ENCODE measurements at places on chromosomes 12 and 14. TPM values are rescaled to one million over a fixed set of nuclear protein-coding genes. Genes with fewer than 3 reads are reported as not detected.

- no peak for DNase-seq
Observed at GRCh38 chr12:119914666-119915065, 37.5 kb upstream of the CIT start.

- DNase-seq = no peak
Observed at GRCh38 chr12:88935856-88936255, 355.6 kb upstream of the KITLG start.

- no peak for DNase-seq
Observed at GRCh38 chr12:7100239-7100638, 8.0 kb upstream of the C1R start.

GRCh38 chr12:51126297-51126696 lies 42.9 kb upstream of the CSRNP2 start:
- DNase-seq = no peak

Gene TMPRSS12
- not detected for total RNA-seq

GRCh38 chr12:52380271-52380694 lies 5.2 kb downstream of the KRT84 start:
- no peak for DNase-seq

Gene KERA
- total RNA-seq = not detected

GRCh38 chr12:2668816-2669215 lies 126.0 kb upstream of the FKBP4 start:
- DNase-seq = no peak

Gene CMA1
- total RNA-seq = not detected

Gene AMHR2
- 0.33 TPM for total RNA-seq

DNA sequence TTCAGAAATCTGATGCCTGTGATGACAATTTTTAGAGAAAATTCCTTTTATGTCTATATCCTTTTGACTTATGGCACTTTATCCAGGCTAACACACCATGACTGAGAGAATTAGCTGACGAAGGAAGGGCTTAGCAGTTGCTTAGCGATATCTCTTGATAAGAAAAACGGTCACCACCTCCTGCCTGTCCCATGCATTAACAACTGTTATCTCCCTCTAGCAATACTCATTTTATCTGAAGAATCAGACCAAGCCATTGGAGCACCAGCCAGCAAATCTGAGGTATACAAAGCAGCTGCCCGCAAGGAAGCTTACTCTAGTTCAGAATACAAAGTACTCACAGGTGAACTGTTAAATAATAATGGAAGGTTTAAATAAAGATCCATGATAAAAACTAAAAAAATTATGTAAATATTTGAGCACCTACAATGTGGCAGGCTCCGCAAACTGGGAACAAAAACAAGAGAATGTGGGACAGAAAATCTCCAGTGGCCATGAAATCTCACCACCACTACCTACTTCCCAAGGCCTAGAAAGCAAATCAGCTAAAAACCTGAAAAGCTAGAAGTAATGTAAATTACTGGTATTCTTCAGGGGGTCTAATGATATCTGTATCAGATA lies 24.3 kb downstream of the PPM1H start:
- DNase-seq = peak; percentile 62

- no peak for DNase-seq
Observed at GRCh38 chr12:130872179-130873096, 572 bp downstream of the RAN start.

Gene ADGRD1
- total RNA-seq = 52.4 TPM

DNA sequence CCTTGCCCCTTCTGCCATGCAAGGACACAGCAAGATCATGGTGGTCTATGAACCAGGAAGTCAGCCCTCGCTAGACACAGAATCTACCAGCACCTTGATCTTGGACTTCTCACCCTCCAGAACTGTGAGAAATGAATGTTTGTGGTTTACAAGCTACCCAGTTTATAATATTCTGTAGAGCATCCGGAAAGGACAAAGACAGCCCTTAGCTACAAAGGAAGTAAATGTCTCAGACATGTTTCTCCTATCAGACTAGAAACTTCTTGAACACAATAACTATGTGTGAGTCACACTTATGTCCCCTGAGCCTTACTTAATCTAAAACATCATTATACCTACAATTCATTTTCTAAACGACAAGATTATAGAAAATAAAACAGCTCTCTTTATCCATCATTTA lies 176.7 kb downstream of the KLHL28 start:
- DNase-seq = no peak

DNA sequence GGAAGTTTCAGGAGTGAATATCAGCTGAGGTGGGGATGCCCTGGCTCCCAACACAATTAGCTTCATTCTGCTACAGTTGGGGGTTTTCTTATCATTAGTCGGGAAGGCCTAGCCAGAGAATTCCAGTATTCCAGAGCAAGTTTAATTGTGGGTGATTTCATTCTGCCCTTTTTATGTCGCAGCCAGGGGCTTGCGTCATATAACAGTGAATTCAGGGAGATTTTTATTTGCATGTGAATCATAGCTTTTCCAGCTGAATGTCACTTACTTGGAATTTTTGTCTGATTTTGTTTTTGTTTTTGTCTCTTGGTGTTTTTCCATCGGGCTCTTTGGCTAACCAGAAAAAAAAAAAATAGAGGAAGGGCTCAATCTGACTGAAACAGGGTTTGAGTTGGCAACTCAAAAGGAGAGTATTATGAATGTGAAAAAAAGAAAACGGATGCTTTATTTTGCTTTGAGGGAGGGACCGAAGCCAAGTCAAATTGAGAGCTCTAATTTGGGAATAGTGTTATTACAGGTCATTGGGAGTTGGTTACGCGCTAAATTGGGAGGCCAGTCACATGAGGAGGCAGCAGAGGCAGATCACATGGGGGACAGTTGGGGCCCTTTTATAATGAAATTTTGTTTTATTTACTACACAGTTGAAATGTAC lies 119.4 kb downstream of the SAMD4A start:
- no peak for DNase-seq

DNA sequence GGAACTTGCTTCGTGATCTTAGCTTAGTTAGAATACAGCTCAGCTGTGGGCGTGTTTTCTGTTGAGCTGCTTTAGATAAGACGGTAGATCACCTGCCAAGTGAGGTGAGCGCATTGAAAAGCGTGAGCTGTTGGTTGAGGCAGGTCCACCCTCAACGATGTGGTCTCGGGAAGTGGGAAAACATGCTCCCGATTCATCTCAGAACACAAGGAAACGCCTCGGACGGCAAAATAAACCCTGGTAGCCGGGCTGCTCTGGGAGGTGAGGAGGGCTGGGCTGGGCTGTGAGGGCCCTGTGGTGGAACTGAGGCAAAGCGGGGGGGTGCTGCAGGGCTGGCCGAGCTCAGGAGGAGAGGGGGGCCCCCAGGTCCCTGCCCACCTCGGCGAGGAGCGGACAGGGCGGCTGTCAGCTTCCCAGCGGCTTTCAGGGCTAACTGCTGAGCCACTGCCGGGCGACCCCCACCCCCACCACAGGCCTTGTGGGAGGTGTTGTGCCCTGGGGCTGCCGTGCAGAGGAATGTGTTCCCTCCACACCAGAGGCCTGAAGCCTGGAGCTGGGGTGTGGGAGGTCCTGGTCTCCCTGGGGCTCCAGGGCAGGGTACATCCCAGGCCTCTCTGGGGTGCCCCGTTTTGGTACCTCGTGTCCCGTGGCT lies 30.7 kb downstream of the NOC4L start:
- no peak for DNase-seq

GRCh38 chr12:119570771-119571170 lies 22.8 kb upstream of the TMEM233 start:
- DNase-seq = no peak

DNA sequence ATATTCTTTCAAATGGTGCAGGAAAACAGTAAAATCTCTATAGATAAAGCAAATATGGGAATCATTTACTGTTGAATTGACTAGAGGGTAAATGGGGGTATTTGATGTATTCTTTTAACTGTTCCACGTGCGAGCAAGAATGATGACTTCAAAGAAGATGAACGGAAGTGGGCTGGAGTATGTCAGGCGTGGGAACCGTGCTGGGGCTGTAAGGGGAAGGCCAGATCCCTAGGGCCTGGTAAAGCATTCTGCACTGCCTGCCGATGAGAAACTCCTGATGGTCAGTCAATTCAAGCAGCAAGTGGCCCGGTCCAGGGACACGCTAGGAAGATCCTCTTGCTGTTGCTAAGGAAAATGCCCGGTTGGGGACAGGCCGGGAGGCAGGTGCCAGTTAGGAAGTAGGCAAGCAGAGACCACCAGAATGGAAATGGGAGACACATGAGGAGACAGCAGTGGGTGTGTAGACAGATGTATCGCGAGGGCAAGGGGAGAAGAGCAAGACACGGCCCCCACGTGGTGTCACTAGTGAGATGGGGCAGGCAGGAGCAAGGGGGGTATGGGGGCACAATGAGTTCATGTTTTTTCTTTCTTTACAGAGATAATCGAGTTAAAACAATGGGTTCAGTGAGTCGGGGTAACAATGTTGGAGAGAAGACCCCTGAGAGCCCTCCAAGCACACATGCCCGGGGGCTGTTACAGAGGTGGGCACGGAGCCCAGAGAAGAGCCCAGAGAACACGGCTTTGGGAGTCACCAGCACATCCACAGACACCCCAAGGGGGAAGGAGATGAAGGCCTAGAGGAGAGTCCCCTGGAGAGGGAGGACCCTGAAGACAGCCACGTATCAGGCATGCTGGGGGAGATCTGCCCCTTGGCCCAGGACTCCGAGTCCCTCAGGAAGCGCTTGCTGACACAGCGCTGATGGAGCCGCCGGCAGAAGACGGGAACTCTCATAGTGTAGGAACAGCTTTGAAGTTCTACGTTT lies 37.2 kb downstream of the FBXO21 start:
- DNase-seq = no peak
